ENCODE measurements at places on chromosomes 5 and 9. TPM values are rescaled to one million over a fixed set of nuclear protein-coding genes. Genes with fewer than 3 reads are reported as not detected.

Gene FGF1
- total RNA-seq, result 1.6 TPM

Gene SREK1
- 30.5 TPM for total RNA-seq

Gene EGFL7
- total RNA-seq, result 60.0 TPM

Gene IFNK
- not detected for total RNA-seq

Gene ISL1
- total RNA-seq, result not detected

Gene CCNI2
- 0.20 TPM for total RNA-seq

Gene AP3S1
- 85.5 TPM for total RNA-seq

Gene SEMA5A
- not detected for total RNA-seq

Gene PCDHA1
- 0.10 TPM for total RNA-seq

Gene CARD9
- 0.85 TPM for total RNA-seq

Gene BHMT
- total RNA-seq, result not detected

Gene SURF2
- 41.1 TPM for total RNA-seq

Gene TRIM32
- 24.5 TPM for total RNA-seq

Gene RNF180
- total RNA-seq, result 0.60 TPM

Gene PTGDS
- not detected for total RNA-seq

Gene ZBTB43
- total RNA-seq, result 12.7 TPM

Gene CORO2A
- 1.1 TPM for total RNA-seq

Gene ARAP3
- total RNA-seq, result 6.0 TPM

Gene MAP1B
- 45.2 TPM for total RNA-seq

Gene ANKRD34B
- not detected for total RNA-seq

Gene PSAT1
- total RNA-seq, result 197 TPM

Gene EGFLAM
- total RNA-seq, result 0.18 TPM

Gene LRRC19
- total RNA-seq, result not detected

Gene DMRT3
- not detected for total RNA-seq

Gene PLAC8L1
- total RNA-seq, result 0.49 TPM

Gene GABRA6
- not detected for total RNA-seq

Gene NR6A1
- total RNA-seq, result 1.9 TPM

Data from A549 treated with DMSO at 1 μM for 4 hours (cell line).